ENCODE measurements at places on chromosomes 3 and 15.
A peak's percentile ranks its signal among the peaks of the same experiment; 100 is the strongest.

GRCh38 chr3:69882560-69882959, 117.0 kb upstream of the SAMMSON start:
- no peak for DNase-seq

- DNase-seq: peak; percentile 98
Measured at GRCh38 chr15:58770857-58771620, at the start of gene MINDY2. Gene MINDY2 (plus strand): TSS chr15:58771302. CDS start chr15:58771396, 94 bp downstream.

DNA sequence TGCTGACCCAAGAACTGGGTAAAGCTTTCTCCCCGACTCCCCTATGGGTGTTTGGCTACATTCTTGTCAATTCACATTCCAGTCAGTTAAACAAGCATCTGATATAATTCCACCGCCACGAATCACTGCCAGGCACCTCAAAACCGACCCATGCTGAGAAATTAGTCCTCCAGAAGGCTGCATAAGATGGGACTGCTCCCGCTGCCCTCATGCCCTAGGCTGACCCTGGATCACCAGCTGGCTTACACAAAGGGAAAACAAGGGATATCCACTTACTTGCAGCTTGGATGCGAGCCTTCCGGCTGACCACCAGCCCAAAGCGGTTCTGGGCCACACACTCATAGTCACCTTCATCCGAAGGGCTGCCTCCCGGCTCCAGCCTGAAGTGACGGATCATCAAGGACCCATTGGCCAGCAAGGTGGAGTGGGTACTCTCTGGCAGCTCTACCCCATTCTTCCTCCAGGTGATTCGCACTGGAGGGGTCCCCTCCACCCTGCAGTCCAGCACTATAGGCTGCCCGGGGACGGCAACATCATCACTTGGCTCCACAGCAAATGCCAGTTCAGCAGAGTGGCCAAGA, 2.9 kb downstream of the IGDCC3 start:
- DNase-seq: no peak

GRCh38 chr3:151838574-151839312, 24.8 kb downstream of the AADAC start:
- DNase-seq: peak; percentile 74

- DNase-seq: no peak
Measured at GRCh38 chr15:46061002-46061401, 426.2 kb downstream of the SQOR start.

GRCh38 chr3:112811131-112811884, 35.4 kb downstream of the CD200R1L start:
- peak; percentile 23 for DNase-seq

DNA sequence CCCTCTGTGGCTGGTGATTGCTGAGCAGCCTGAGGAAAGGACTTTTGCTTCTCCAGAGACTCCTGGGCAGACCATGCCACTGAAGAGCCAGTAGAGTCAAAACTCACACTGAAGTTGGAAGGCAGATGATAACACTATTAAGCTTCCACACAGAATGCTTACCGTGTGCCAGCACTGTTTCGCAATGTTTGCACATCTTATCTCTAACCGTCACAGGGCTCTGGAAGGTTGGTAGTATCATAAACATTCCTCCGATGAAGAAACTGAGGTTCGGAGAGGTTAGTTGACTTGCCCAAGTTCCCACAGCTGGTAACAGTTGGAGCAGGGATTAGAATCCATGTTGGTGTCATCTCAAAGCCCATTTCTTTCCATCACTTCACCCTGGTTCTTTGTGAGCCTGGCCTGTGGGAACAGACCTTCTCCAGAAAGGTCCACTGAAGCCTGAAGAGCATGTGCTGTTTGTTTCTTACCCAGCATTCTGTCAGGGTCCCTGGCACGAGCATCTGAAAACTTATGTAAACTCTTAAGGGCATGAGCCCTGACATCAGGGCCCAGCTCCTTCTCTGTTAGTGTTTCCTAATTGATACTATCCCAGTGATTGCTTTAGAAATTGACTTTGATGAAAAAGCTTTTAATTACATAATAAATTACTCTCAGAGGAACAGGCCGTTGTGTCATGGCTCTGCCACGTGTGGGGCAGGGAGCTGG, 77.0 kb upstream of the PRR23C start:
- DNase-seq: no peak

DNA sequence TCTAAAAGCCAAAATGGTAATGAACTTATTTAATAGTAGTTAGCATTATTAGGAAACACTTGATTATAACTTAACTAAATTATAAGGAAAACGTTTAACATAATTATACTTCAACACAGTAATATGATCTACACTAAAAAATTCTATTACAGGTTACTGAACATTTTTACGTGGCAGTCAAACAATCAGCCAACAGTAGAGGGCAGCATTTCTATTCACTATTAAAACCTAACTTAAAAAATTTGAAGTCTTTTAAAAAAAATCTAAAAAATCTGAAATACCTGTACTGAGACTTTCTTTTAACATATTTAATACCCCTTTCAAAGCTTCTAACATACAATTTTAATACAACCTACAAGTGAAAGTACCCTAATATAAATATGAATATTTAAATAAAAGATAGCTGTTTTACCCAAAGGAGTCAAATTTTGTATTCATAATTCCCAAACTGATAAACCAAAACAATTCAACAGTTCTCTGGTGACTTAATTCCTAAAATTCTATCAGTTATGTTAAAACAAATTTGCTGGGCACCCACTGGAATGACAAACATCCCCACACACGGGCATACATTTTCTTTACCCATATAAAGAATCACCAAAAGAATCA, 41.5 kb downstream of the DLG1 start:
- DNase-seq: no peak

DNA sequence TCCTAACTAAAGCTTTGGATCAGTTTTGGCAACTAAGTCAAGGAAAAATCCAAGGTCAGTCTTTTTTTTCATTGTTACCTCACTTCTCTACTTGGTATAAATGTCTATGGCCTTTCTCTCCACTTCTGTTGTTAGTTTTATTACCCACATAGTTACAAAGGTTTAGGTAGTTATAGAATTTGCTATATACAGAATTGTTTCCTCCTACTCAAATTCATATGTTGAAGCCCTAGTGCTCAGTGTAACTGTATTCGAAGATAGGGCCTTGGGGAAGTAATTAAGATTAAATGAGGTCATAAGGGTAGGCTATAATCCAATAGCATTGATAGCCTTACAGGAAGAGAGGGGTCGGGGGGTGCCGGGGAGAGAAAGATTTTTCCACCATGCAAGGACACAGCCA, 19.7 kb upstream of the STIMATE start:
- no peak for DNase-seq

DNA sequence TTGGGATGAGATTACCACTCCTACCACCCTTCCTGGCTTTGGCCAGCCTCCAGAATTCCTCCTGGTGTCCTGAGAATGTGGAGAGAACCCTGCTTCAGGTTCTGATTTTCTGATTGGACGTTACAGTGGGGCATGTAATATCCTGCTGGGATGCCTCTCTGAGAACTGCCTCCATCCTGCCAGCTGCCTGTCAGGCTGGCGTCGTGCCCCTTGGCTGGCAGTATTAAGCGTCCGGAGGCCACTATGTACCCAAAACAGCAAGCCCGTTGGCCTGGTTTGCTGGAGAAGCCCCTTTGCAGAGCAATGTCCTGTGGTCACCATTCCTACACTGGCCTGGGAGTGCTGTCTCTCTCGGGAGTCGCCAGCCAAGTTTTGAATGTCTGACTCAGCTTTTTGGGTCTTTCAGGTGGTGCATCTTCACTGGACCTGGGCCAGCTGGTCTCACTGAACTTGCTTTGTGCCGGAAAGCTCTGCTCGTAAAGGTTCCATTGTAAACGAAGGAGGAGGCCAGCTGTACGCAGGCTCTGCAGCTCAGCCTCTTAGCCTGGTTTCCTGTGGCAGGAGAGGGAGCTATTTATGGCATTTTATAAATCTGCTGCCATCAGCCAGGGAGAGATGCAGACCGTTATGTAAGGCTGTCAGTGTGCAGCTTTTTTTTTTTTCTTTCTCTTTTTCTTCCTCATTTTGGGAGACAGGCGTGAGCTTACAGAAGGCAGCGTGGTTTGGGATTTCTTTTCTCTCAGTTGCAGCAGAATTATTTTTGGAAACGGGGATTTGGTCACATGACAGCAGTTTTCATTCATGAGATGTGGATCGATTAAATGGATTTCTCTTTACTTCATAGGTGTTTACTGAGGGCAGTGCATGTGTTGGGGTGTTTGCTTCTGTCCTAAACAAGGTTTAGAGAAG, 19.0 kb upstream of the TRAK1 start:
- DNase-seq: peak; percentile 12

DNA sequence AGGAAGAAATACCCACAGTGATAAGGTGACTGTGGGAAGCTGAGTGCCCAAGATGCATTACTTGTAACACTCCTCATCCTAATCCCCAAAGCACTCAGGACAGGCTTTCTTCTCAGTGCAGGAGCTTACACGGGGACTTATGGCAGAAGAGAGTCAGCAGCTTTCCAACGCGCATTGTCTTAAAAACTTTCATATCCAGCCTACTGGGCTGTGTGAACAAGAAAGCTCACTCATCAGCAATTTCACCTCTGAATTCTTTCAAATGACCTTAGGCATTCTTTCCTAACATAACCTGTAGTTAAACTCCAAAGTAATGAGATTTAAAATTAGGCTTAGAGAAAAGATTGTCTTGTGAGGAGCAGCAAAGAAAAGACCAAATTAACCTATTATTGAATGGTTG, 132.3 kb downstream of the KCNAB1 start:
- no peak for DNase-seq

GRCh38 chr15:95132774-95133173, 901.4 kb downstream of the MCTP2 start:
- DNase-seq: peak; percentile 29

GRCh38 chr3:157667493-157667892, 164.3 kb upstream of the VEPH1 start:
- DNase-seq: no peak

- DNase-seq: no peak
Measured at GRCh38 chr3:3189961-3190360, 10.5 kb upstream of the CRBN start.

DNA sequence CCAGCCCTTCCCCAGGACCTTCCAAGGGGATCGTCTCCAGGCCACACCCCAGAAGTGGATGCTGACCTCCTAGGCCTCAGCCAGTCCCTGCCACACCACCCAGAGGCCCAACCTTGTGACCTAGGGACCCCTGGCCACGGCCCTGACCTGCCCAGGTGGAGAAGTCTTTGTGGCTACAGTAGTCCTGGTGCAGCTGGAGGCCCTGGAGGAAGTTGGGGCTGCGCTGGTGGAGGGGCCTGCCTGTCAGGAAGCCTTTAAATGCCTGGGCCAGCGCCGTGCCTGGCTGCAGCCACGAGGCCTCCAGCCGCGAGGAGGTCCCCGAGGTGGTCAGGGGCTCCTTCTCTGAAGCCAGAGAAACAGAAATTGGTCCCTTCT, 23.4 kb downstream of the PLA2G4D start:
- DNase-seq: no peak

All from amniotic stem cell (primary cell).